Gastroesophageal sphincter (tissue), 4 donors: ENCODE measurements at places on chromosomes 3 and 15.

DNA sequence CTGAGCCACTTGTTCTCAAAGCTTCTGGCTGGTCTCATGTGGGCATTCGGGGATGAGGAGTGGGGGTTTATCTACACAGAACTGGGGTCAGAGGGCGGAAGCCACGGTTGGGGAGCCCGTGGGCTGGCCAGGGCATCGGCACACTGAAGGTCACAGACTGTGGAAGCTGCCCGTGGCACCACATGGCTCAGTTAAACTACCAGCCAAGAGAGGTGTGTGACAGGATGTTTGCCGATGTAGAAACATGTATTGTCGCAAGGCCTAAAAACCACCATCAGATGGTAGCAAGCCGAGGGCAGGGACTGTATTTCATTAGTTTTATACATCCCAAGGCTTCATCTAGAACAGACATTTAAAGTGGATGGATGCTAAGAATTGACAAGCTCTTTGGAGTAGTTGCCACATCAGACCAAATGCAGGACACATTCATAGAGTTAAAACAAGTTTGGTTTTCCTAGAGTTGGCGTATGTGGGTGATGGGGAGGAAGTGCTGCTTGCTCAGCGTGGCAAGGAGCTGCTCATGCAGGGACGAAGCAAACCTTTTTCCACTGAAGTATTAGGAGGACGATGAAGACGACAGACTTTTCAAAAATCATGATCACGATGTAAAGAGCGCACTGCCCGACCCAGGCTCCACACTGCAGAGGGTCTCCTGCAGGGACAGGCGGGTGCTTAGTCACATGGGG is 9.6 kb upstream of the MUSTN1 start:
- ATAC-seq, result no peak

- no peak for ATAC-seq
These were observed 62.0 kb upstream of the ATP2C1 start for GRCh38 chr3:130831719-130832400.

- ATAC-seq, result no peak
These were observed 1.3 kb downstream of the ELL3 start for GRCh38 chr15:43775411-43775965.

- ATAC-seq, result no peak
These were observed 25.4 kb downstream of the AADAC start for GRCh38 chr3:151839313-151839631.

GRCh38 chr3:9279966-9280365 is 30.5 kb upstream of the SRGAP3 start:
- ATAC-seq, result no peak

GRCh38 chr3:64011685-64012084 is 11.6 kb downstream of the PSMD6 start:
- no peak for ATAC-seq

- ATAC-seq, result no peak
These were observed 87.6 kb upstream of the LRIG1 start for GRCh38 chr3:66588340-66588847.

GRCh38 chr3:34374521-34374920 is 576.1 kb downstream of the PDCD6IP start:
- ATAC-seq, result no peak

DNA sequence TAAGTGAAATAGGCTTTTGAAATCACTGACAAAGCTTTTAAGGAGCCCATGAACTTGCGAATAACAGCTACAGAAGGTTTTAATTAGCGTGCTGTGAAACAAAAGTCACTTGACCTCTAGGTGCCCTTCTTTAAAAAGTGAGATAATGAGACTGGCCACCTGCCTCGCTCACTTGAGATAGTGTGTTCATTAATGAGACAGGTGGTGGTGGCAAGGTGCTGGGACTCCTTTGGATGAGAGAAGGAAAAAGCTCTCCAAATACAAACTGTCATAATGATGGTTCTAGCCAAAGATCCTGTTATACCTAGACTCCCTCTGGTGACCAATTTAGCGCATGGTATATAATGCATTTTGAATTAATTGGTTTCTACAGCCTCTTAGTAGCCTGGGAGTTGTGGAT is 22.7 kb upstream of the IREB2 start:
- no peak for ATAC-seq

DNA sequence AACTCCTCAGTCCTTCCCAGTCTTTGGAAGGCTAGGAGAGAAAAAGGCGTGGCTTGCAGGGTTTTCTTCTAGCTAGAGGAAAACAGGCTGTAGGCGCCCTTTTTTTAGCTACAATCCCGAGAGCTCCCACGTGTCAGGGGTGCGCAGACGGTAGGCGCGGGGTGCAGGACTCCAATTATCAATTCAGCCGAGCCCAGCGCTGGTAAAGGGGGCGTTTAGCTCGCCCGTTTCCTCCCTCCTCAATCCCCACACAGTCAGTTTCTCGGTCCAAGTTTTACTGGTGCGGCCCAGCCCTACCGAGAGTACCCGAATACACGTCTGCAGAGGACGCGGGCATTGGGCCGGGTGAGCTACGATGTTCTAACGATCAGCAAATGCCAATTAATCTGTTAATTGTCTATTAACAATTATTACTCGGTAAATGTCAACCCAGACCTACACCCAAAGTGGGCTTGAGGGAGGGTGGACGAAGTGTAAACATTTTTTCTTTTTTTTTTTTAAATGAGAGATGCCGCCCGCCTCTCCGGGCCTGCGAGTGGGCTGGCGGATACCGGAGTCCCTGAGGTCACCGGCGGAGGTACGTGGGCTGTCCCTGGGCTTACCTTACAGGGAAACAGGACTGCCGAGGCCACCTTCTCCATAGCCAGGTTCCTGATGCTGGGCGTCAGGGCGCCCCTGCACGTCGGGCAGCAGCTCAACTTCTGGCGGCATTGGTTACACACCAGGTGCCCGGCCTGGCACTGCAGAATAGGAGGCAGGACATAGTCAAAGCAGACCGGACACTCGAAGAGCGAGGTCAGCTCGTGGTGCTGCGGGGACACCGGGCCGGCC is 923 bp downstream of the SIAH2 start:
- no peak for ATAC-seq

DNA sequence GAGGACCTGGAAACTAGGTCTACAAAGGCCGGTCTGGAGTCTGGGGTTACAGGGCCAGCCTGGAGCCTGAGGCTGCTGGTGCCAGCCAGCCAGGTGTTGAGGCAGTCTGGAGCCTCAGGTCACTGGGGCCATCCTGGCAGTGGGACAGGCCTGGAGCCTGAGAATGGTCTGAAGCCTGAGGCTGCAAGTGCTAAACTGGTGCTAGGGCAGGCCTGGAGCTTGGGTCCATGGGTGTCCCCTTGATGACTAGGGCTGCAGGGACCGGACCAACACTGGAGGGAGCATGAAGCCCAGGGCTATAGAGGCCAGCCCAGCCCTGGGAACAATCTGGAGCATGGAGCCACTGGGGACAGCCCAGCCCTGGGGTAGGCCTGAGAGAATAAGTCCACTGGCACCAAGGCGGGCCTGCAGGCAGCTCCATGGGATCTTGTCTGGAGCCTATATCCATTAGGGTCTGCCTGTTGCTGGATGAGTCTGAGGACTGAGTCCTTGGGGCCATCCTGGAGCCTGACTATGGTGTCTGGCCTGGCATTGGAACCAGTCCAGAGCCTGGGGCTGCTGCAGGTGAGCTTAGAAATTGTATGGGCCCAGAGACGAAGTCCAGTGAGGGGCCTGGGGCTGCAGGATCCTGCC is 101.9 kb downstream of the GLDN start:
- no peak for ATAC-seq

- ATAC-seq, result no peak
These were observed 199.4 kb upstream of the PPP2R3A start for GRCh38 chr3:135766115-135766514.

- no peak for ATAC-seq
These were observed 39.0 kb downstream of the GPR160 start for GRCh38 chr3:170076715-170077238.

DNA sequence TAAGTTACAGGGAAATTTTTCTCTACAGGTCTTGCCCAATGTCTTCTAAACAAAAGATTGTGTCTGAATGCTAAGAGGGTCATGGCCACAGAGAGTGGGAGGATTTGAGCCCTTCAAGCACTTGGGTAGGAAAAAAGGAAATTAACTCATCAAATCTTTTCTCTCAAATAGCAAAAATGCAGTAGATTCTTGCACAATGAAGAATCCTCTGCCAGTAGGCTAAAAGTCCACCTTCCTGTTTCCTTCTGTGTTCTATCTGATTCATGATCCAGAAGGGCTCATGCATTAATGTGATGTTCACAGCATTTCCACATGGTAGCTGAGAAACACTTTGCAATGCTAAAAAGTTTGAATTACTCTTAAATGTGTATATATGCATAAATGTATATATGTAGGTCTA is 177.1 kb downstream of the CD47 start:
- no peak for ATAC-seq

- ATAC-seq, result no peak
These were observed 5.0 kb downstream of the NR2F2 start for GRCh38 chr15:96335411-96336024.

DNA sequence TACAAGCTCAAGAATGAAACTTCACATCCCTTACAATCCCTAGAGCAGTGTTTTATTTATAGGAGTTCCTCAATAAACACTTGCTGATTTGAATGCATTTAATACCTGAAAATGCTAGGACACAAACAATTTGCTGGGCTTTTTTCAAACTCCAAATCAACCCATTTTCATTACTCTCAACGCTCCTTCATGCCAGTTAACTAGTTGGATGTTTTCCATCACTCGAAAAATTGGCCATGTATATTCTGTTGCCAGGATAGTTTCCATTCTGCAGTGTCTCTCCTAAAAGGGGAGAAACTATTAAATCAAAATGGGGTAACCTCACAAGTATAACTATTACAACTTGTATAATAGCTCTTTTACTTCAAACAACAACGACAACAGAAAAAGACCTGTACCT is 1.2 kb downstream of the GBE1 start:
- no peak for ATAC-seq

GRCh38 chr3:9947025-9947995 is 4.9 kb downstream of the PRRT3 start:
- ATAC-seq, result peak; percentile 84
